Right cardiac atrium (tissue), 5 donors: ENCODE measurements at places on chromosomes 16 and 17. TPM values are rescaled to one million over a fixed set of nuclear protein-coding genes. Genes with fewer than 3 reads are reported as not detected.

SEPTIN12 gene
- not detected for polyA plus RNA-seq

UNC13D gene
- polyA plus RNA-seq: 18.8 TPM

SHISA9 gene
- 0.34 TPM for polyA plus RNA-seq

TLCD2 gene
- polyA plus RNA-seq: 1.5 TPM

CACNG3 gene
- not detected for polyA plus RNA-seq
